CD8-positive, alpha-beta T cell (primary cell): ENCODE measurements at places on chromosomes 3 and 15.

GRCh38 chr3:16240229-16241023, 24.3 kb downstream of the DPH3 start:
- no peak for DNase-seq

DNA sequence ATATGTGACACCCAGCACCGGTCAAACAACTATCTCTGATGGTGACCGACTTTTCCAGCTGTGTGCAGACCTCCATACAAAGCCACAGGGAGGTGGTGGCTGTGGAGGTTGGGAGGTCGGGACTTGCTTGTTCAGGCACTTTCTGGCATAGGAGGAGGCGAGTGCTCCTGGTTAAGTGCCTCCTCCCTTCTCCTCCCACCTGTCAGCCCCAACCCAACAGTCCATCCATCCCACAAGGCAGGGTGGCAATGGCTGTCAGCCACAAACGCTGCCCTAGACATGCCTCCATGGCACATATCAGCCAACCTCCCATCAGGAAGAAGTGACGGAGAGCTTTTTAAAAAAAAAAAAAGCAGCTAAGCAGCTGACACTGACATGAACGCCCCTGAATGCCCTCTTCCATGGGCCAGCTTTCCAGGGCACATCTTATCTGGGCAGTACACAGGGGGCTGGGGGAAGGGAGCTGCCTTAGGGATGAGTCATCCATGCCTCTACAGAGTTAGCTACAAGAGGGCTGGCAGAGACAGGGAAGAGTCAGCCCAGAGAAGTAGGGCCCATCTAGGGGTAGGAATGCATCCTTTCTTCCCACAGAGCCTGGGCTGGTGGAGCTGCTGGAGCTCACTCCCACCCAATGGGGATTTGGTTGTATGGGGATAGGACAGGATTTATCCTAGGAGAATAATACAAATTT, 41.2 kb downstream of the CCDC12 start:
- DNase-seq, result no peak

GRCh38 chr3:179603831-179604230, 607 bp downstream of the MRPL47 start:
- DNase-seq, result no peak

DNA sequence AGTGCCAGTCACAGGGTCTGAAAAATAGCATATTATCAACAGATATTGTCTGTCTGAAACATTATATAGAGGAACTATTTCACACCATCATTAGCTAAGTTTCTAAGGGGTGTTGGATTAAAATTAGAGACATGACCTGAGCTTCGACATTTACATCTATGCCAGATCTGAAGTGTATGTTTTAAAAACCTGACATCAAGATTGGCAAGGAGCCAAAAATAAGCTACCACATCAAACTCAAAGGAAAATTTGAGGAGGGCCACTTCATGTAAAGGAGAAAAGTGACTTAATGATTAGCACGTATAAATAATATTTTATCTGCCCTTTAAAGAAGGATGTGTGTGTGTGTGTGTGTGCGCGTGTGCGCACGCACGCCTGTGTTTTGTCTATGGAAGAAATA, 752.0 kb upstream of the GRM7 start:
- no peak for DNase-seq

- peak; percentile 60 for DNase-seq
These were observed 4.0 kb downstream of the GLYCTK start for GRCh38 chr3:52291508-52292181.

DNA sequence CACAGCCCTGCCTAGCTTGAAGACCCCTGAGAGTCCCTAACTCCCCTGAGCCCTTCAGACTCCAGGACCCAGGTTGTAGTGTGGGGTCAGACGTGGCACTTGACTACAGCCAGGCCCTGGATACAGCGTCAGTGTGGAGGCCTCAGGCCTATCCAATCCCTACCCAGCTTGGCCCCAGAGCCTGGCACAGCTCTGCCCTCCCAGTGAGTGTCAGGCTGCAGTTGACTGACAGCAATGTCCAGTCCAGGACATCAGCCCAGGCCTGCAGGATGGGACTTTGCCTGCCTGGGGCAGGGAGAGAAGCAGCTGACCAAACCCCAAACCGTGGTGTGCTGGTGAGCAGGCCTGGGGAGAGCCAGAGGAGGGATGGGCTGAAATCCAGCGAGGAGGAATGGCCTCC, 27.3 kb downstream of the KLF13 start:
- no peak for DNase-seq

- DNase-seq, result no peak
These were observed 132.8 kb upstream of the SLC24A5 start for GRCh38 chr15:47987908-47988532.

DNA sequence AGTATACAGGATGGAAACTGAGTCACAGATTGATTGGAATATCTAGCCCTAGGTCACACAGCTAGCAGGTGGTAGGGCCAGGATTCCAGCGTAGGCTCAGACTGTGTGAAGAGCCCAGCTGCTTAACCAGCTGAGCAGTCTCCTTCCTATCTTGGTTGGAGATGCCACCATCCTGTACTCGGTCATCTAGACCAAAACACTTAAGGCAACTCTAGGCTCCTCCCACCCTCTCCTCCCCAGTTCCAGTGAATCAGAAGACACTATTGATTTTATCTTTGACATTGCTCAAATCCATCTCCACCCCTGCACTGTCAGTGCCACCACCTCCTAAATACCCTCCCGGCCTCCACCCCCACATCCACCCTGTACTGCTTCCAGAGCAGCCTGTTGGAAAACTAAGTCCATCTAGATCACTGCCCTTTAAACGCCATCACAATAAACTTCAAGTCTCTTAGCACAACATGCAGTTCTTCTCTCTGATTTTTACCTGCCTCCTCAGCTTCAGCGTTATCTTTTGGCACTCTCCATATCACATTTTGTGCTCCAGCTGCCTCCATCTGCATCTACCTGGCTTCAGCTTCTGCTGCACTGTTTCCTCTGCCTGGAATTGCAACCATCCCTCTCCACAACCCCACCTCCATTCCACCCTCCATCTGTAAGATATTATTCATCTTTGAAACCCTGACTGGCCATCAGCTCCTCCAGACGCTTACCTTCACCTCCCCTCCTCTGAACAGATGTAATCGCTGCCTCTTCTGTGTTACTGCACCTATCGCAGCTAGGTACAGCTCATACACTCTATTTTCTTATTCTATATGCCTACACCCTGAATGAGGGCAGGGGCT, 86.8 kb upstream of the ACP3 start:
- no peak for DNase-seq

- DNase-seq, result no peak
These were observed 76.1 kb downstream of the ISG20 start for GRCh38 chr15:88714782-88715372.

- DNase-seq, result no peak
These were observed 146.5 kb downstream of the NSMCE3 start for GRCh38 chr15:29123171-29123570.

DNA sequence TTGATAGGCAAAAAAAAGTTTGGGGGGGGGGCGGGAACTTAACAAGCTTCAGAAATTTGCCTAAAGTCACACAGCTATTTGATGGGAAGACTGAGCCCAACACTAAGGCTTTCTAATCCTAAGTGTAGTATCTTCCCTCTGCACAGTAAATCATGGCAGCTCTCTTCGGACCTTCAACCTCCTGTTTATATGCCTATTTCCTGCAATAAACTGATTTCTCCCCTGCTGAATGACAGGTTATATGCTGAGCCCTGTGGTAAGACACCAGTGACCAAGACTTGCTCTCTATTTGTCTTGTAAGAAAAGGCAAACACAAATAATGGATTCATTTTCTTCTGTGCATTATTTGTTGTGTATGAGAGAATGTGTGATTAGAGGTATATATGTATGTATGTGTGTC, 355.8 kb upstream of the ARRDC4 start:
- no peak for DNase-seq

- no peak for DNase-seq
These were observed 29.3 kb downstream of the PLA2G4D start for GRCh38 chr15:42065033-42065432.

DNA sequence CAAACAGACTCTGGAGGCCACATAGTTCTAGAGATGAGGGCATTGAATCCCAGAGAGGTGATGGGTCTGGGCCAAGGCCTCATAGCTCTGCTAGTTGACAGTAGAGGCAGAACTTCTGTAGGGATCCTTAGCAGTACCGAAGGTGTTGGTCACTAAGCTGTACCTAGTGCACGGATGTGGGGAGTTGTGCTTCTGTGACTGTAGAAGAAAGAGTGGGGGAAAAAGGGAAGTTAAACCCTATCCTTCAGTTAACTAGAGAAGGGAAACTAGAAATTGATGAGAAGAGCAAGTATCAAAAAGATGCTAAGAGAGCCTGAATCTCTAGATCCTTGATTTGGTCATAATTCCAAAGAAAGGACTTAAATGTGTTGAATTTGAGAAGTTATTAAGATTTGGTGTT, 186.7 kb downstream of the NFKBIZ start:
- no peak for DNase-seq

GRCh38 chr15:78322243-78322642, 17.9 kb upstream of the CRABP1 start:
- DNase-seq, result no peak

- DNase-seq, result no peak
These were observed 16.3 kb upstream of the TRPM7 start for GRCh38 chr15:50702762-50703334.

DNA sequence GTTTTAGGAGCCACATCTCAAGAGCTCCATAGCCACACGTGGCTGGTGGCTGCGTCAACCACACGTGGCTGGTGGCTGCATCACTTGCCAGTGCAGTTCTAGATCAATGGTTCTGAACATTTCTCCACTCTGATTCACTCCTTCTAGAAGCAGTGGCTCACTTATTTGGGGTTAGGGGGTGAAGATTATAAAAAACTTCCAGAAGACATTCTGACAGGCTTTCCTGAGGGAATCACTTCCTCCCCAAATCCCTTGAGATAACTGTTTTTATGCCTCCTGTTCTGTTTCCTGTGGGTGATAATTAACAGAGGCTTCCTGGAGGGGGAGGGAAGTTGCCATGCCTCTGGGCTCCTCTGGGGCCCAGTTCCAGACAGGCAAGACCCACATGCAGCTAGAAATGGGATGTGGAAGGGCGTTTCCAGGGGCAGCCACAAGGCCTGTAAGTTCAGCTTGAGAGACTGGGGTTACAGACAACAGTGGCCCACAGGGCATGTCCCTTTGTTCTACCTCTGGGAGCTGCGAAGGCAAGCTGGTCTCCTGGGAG, 23.6 kb downstream of the HEG1 start:
- DNase-seq, result no peak

- no peak for DNase-seq
These were observed 10.0 kb downstream of the FAM98B start for GRCh38 chr15:38463893-38464292.

DNA sequence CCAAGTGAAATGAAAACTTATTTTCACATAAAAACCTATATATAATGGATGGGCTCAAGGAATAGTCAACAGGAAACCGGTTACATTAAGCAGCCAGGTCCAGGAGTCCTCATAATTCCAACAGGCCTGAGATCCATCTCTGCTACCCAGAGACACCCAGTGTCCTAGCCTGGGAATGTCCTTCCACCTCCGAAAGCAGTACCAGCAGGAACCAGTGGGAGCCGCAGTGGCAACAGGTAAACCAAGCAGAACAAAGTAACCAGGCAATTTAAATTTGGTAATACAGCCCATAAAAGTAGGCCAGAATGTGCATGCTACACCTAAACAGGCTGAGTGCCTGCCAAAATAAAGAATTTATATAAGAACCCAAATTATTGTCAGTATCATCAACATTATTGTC, 195.6 kb downstream of the ZBBX start:
- DNase-seq, result no peak

DNA sequence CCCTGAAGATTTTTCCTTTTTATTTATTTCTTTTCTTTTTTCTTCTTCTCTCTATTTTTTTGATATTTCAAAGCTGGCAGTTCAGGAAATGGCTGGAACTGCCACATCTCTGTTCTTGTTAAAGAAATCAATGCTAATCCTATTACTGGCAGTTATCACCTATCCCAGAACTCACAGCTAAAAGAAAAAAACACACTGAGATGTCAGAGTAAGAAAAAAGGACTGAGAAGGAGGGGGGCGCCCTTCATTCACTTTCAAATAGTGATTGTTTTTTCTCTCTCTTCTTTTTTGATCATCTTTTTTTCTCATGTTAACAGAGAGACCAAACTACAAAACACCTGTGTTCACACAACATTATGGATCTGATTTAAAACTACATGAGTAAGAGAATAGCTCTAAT, 337.1 kb downstream of the IL20RB start:
- no peak for DNase-seq

DNA sequence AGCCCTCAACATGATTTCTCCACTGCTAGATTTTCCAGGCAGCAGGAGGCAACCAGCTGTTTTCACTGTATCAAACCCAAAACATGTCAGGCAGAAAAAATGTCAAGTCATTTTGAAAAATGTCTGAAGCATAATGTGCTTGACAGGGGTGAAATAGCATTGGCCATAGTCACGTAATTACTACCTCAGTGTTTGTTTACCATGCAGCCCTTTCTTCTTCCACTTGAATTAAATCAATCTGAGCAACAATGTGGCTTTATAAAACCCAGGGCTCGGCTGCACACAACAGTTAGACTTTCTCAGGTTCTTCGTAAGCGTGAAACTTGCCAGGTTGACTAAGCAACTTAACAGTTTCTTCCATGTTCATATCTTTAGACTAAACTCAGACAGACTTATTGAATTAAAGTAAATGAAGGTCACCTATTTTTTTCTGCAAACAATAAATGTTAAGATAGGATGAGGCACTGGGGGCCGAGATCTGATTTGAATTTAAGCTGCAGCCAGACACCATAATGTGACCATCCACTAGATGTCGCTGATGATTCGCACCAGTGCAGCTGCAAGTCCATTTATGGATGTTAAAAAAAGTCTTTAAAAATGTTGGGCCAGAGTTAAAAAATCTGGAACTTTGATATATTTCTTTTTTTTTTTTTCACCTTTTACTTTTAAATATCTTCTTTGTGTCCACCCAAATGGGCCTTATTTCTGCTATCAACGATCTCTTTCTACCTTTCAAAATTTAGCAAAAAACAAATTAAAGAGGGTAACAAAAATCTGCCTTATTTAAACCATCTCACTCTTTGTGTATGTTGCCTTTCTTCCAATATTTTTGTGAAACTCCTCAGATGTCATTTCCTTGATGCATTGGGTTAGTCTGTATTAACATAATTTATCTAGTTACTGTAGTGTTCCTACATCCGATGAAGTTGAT, 305.9 kb downstream of the CACNA2D3 start:
- DNase-seq, result no peak

- no peak for DNase-seq
These were observed 177.3 kb upstream of the DPH6 start for GRCh38 chr15:35723120-35723847.
